Fibroblast of skin of right quadriceps (primary cell): ENCODE measurements at places on chromosomes 16 and 17.

DNA sequence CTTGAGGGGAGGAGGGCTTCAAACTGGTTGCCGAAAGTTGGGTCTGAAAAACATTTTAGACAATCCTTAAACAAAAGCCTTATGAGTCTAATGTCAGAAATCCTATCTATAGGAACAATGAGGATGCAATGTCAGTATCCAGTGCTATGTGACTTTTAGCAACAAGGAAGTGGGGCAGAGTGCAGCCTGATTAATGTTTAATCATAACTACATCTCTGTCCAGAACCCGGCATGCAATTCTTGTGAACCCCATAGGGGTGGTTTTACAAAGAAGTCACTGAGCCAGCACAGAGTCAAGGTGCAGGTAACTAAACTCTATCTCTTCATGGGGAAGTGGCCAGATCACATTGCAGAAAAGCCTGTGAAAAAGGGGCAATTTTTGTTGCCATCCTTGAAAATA is 267.5 kb downstream of the HS3ST4 start:
- no peak for DNase-seq

DNA sequence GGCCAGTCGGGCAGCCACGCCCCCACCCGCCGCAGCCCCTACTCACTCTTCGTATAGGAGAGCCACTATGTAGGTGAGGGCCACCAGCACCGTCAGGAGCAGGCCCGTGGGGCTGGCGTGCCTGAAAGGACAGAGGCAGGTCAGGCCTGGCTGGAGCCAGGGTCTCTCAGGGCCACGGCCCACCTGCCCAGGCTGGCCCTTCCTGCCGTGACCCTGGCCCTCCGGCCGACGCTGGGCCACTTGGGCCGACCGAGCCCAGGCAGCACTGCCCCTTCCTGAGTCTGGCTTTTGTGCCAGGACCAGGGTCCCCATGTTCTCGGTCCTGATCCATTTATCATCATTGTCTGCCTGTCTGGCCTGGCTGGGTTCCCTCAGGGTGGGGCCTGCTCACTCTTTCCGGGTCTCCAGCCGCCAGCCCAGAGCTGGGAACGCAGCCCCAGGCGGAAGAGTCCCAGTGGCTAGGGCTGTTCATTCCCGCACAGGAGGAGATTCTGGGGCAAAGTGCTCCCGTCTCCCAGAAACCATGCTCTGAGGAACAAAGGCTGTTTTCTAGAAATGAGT is 10.1 kb upstream of the RASD1 start:
- no peak for DNase-seq

DNA sequence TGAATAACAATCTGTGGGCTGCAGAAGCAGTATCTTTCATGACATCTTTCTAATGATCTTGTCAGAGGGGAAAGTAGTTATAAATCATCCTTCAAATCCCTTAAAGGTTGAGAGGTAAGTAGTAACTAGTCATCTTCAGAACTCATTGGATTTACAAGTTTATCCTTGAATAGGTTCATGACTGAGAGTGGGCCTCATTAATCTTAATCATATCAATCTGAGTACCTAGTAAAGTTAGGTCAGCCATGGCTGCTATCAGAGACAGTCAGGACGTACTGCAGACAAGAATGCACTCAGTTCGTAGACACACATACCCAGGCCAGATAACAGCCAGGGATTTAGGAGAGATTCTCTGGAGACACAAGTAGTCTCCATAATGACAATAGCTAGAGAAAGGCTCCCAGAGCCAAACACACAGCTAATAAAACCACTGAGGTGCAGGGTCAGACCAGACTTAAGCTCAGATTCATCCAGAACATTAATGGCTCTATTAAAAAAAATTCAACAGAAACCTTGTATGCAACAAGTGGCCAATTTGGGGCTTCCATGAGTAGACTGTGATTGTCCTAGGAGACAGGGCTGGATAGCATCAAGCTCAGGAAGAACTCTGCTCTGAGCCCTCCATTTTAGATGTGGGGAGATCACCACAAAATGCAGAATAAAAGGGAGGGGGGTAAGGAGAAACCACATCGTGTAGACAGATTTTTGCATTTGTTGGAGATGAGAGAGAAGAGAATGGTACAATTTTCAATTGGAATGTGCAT is 65.8 kb downstream of the TBX4 start:
- DNase-seq, result no peak

DNA sequence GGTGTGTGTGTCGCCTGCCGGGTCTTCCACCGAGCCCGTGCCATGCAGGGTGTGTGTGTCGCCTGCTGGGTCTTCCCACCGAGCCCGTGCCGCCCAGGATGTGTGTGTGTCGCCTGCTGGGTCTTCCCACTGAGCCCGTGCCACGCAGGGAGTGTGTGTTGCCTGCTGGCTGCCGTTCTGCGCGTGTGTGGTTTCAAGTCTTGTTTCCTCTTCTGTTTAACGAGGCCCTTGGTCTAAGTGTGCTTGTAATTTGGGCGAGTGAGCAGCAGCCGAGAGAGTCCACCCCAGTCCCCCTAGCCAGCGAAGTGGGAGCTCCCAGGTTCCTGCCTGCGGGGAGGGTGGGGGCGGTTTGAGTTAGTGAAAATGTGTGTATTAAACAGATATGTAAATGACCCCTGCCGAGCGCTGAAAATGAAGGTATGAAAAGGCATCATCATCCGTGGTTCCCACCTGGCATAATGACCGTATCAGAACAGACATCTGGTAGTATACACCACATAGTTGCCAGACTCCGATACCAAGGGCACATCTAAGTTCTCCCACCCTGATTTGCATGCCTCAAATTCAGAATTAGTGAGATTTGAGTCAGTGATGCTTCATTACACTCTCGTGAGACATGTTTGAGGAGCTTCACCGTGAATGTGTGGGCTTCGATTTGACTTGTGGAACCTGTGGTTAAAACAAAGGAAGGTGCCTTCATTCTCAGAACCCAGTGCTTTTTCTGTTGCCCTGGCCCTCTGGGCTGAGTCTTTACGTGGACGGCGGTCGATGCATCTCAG is 114.5 kb upstream of the CHMP6 start:
- no peak for DNase-seq
